ENCODE measurements at places on chromosomes 2 and 18.

GRCh38 chr18:47184419-47185050, 8.4 kb upstream of the IER3IP1 start:
- no peak for DNase-seq

- no peak for DNase-seq
These were observed 54.3 kb upstream of the NDUFV2 start for GRCh38 chr18:9048236-9048635.

GRCh38 chr2:108316033-108316432, 27.3 kb downstream of the SULT1C2 start:
- DNase-seq = no peak

- no peak for DNase-seq
These were observed 44.3 kb upstream of the MRPL33 start for GRCh38 chr2:27727257-27727656.

DNA sequence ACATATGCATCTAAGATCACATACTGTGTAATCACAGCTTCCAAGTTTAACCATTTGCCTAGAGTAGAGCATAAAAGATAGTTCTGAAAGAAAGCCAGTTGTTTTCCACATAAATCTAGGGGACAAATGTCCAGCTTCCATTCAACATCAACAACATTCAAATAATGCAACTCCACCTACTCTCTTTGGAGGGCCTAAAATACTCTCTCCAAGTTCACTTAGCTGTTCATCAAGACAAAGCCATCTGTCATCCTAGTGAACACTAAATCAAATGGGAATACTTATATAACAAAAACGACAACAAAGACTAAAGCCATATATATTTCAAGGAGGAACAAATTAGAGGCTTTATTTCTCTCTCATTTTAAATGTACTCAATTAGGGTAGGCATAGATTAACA, 221.5 kb upstream of the CDH2 start:
- DNase-seq = no peak

DNA sequence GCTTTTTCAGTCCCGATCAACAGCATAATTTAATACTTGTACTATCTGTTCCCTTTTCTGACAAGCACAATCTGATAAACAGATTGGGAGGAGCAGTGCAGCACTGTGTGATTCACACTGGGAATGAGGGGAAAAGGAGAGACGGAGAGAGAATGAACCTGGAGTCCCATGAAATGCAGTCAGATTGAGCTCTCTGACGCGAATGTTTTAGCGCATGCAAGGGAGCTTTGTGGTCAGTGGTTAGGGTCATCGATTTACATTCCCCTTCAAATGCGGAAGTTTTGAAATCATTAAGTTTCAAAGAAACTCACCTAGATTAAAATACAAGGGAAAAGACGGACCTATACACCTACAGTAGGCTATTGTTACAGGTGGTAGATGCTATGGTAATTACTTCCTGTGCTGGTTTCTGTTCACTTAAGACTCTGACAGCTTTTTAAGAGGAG, 99.6 kb downstream of the KCTD1 start:
- DNase-seq = no peak

All from activated effector memory CD4-positive, alpha-beta T cell treated with Interleukin-2 at 50 U/mL for 16 hours (primary cell).